ENCODE measurements at places on chromosomes 1 and 21.
A peak's percentile ranks its signal among the peaks of the same experiment; 100 is the strongest.

DNA sequence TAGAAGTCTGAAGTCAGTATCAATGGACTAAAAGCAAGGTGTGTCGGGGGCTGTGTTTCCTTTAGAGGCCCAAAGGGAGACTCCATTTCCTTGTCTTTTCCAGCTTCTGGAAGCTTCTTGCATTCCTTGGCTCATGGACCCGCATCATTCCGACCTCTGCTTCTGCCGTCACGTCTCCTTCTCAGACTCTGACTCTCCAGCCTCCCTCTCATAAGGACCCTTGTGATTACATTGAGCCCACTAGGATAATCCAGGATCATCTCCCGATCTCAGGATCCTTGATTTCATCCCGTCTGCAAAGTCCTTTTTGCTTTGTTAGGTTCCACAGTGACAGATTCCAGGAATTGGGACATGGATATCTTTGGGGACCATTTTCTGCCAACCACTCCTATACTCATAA, 265.8 kb upstream of the CSF3R start:
- DNase-seq = no peak

DNA sequence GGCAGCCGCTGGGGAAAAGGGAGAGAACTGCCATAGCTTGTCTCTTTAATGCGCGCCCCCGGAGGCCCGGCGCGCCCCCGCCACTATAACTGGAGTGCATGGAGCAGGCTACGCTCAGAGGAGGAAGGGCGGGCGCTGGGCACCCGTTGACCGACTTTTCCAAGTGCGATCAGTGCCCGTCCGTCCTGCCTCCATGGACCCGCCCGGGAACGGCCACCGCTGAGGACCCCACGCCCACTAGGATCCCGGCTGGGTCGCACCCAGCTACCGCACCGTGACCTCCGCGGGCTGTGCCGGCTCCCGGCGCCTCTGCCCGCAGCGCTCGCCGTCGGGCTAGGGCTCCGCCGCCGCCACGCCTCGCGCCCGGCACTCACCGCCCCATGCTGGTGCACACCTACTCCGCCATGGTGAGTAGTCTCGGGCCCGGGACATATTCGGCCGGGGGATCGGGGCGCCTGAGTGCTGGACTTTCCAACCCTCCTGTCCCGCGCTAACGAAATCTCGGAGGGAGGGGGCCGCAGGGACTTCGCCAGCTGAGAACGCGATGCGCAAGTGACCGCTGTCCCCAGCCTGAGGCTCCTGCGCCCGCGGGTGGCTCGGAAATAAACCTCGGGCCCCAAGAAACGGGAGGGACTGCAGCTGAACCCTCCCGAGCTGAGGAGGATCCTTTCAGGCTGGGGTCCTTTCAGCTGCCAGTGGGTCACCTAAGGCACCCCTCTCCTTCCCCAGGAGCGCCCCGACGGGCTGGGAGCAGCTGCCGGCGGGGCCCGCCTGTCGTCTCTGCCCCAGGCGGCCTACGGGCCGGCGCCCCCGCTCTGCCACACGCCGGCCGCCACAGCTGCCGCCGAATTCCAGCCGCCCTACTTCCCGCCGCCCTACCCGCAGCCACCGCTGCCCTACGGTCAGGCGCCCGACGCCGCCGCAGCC, at the start of gene TFAP2E:
TSS of gene TFAP2E (plus strand) at position 117 of the 927 bp plus-strand sequence. CDS start at position 381, 264 bp downstream.
- peak; percentile 36 for DNase-seq

DNA sequence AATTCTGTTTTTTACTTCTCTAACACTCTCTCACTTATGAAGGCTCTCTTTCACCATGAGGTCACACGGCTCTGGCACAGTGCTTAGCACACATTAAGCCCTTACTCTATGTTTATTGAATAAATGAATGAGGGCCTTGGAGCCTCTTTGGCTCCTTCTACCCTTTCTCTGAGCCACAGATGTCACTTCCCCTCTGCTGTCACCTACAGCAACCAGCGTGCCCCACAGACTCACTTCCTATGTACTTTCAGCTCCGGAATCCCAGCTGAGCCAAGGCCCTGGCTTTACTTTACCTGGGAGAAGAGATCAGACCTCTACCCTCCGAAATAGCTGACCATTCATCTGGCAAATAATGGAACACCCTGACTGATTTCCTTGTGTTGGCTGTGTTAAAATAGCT, 53.7 kb upstream of the HMCN1 start:
- DNase-seq = no peak

- DNase-seq = no peak
Observed at GRCh38 chr1:226405411-226405988, 2.4 kb downstream of the PARP1 start.

- DNase-seq = no peak
Observed at GRCh38 chr1:32636914-32637645, 13.3 kb downstream of the ZBTB8OS start.

GRCh38 chr1:199173356-199173755, 534.5 kb downstream of the PTPRC start:
- no peak for DNase-seq

DNA sequence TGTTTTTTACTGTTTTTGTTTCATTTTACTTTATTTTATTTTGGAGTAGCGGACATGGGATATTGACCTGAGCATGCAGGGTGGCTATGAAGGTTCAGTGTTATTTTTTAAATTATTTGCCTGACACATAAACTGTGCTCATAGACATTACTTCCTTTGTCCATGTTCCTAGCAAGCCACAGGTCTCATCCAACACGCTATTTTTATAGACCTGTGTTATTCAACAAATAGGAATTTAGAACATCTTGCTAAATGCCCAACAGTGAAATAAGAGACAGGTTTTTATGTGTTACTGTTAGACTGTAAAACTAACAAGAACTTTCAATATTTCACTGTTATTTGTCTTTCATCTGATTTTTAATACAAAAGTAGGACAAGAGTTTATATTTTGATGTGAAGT, 756.4 kb downstream of the KCNT2 start:
- DNase-seq = no peak

DNA sequence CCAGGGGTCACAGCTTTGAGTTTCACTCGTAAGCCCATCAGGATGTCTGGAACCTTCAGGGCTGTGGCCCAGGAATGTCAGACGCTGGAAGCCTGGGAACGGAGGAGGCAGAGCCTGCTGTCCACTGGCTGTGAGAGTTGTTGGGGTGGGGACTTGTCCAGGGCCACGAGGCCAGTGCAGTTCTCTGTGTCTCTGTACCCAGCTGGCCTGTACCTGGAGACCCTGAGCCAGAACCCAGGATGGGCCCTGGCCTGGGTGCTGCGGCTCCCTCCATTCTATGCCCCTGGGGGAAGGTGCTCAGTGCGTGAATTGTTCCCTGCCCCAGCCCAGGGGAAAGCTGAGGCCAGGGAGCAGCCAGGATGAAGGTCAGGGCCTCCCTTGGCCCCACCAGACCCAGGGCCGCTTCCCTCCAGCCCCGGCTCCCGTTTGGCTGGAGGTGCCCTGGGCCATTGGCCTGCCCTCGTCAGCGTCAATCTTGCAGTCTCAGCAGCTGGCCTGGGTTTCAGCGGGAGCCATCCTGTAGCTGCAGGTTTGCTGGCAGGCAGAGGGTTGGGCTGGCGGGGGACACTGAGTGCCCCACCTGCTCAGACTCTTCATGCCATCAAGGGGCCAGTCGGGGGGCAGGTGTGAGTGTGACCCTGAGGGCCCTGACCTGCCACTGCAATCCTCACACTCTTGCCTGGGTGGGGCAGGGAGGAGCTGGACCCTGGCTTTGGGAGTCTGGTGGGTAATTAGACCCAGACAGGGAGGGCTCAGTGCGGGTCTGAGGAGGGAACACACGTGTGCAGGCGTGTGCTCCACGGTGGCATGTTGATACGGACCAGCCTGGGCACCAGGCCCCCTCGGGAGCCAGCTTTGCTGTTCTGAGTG, 724 bp upstream of the CALML6 start:
- DNase-seq = no peak

DNA sequence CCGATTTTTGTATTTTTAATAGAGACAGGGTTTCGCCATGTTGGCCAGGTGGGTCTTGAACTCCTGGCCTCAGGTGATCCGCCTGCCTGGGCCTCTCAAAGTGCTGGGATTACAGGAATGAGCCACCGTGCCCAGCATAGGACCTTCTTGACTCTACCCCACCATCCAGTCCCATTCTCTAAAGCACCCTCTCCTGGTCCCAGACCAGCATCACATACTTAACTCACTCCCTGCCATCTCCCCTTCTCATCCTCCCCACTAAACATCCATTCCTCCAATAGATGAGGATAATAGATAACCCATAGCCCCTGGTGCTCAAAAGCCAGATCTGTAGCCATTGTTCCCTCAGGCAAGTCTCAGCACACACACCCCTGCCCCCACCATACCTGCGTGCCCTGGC, 2.1 kb downstream of the ENTREP3 start:
- no peak for DNase-seq

DNA sequence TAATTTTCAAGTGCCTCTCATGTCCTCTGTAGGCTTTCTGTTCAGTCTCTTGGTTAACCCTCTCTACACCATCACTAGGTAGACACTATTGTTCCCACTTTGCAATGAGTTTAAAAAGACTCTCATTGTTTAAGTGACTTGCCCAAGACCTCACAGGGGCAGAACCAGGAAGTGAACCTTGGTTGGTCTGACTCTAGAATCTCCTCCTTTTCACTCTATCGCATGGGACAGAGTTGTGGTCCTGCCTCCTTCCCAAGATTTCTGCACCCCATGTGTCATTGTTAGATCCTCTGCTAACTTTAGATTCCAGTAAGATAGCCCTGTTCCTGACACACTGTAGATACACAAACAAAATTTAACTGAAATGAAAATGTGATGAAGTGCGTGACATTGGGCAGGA, 481.7 kb upstream of the USP24 start:
- no peak for DNase-seq

GRCh38 chr21:41095983-41096382, 72.0 kb upstream of the BACE2 start:
- no peak for DNase-seq

DNA sequence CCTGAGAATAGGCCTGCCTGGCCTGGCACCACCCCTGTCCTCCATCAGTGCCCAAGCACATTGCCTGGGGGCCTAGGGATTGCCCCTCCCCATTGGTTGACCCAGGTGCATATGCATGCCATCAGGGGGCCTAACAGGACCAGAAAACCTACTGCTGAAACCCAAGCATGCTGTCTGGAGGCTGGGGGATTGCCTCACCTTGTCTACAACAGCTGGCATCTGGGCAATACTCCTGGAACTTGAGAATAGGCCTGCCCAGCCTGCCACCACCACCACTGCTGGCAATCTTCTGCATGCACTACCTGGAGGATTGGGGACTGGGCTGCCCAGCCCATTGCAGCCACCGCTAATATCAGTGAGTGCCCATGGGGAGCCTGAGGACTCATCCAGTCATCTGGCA, 56.1 kb upstream of the BCL10 start:
- DNase-seq = no peak

- no peak for DNase-seq
Observed at GRCh38 chr1:107879346-107879745, 85.6 kb downstream of the VAV3 start.

DNA sequence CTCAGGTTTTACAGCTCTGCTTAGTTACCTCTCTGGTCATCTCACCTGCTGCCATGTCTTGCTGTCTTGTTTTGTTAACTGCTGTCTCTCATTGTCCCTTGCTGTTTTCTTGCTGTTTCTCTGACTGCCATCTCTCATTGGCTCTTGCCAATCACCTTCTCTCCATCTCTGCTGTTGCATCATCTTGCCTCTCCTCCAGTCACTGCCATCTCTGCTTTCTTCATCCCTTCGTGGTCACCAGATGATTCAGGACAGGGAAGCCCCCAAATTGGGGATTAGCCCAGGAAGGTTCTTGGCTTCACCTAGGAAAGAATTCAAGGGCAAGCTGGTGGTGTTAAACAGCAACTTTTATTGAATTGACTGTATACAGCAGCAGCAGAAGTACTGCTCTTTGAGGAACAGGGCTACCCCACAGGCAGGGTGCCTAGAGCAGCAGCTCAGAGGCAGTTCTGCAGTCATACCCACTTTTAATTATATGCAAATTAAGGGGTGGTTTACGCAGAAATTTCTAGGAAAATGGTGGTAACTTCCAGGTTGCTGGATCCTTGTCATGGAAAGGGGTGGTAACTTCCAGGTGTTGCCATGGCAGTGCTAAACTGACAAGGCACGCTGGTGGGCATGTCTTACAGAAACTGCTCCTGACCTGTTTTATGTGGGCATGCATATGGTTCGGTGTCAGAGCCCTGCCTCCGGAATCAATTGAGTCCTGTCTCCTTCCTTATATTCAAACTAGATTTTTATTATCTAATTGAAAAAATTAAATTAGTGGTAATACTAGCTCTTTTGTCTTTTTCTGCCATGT, 33.4 kb downstream of the SUCO start:
- DNase-seq = no peak

- no peak for DNase-seq
Observed at GRCh38 chr1:57232500-57232899, 191.4 kb downstream of the DAB1 start.

GRCh38 chr1:172324086-172324485, 96.4 kb upstream of the C1orf105 start:
- no peak for DNase-seq

- no peak for DNase-seq
Observed at GRCh38 chr1:193102662-193103061, 2.6 kb downstream of the GLRX2 start.

DNA sequence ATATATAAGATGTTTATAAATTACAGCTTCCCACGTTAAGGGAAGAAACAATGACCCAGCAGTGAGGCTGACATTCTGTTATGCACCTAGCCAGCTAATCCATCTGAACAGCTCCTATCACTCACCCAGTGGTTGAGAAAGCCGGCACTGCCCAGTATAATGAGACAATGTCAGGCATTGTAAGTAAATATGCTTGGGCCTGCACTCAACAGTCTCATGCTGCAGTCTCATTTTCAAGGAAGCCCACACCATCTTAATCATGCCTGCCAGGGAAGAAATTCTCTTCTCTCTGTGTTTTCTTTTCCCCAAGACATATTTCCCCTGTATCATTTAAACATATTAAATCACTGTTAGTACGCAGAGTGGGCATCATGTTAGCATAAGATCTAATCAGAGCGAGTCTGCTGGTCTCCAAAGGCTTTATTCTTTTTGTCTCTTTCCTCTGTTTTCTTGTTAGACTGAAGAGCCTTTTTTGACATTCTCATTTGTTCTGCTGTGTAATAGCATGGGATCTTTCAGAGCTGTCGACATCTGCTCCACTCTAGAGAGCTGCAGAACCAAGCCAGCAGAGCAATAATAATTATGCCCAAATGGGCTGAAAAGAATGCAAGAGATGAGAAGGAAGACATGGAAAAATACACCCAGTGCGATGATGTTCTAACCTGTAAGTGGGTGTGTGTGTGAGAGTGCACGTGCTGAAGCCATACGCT, 67.6 kb upstream of the SLC22A15 start:
- DNase-seq = no peak

- no peak for DNase-seq
Observed at GRCh38 chr1:202205523-202206190, 12.1 kb downstream of the LGR6 start.

GRCh38 chr1:41162441-41162840, 79.7 kb downstream of the SCMH1 start:
- DNase-seq = no peak

DNA sequence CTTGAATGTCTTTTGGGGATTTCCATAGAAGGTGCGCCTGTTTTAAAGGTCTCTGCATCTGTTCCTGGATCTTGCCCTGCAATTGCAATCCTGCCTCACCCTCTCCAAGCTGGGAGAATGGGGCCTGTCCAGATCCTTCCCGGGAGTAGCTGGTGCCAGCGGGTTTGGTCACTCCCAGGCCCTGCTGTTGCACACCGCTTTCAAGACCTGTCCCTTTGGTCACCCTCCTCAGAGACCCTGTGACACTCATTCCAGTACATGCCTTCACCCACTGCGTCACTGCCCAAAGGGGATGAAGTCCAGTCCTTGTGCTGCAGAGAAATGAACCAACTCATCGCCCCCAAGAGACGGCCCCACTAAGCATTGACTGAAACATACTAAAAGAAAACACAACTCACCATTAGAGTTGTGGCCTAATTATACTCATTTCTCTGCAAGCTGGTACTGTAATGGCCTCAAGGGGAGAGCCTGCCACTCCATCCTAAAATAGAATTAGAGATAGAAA, 1.9 kb upstream of the IRF2BP2 start:
- no peak for DNase-seq
